ENCODE measurements at places on chromosomes 13 and 19.

- DNase-seq = no peak
- no peak overlapping the region for H3K4me3 ChIP-seq
- H3K4me1 ChIP-seq = no peaks in the 10 kb centered on the region
- H3K36me3 ChIP-seq = no peaks in the 10 kb centered on the region
- no peaks in the 10 kb centered on the region for H3K27me3 ChIP-seq
- no peak overlapping the region for H3K27ac ChIP-seq
Measured at GRCh38 chr13:36038785-36039555, 92.2 kb downstream of the DCLK1 start.

DNA sequence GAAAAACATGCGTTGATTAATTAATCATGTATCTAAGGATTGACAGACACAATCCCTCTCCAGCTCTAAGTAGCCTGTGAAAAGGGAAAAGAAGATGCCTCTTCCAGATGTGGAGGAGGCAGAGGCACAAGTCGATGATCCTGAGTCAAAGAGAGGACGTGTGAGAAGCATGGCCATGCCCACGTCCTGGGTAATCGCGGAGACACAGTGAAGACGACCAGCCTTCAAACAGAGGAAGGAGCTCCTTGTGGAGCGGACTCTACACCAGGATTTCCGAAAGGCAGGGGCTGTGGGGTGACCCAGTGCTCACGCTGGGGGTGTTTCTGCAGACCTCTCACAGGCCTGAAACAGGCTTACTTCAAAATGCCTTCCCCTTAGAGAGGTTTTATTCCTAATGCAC, 70.5 kb downstream of the COL4A1 start:
- H3K4me3 ChIP-seq = no peak overlapping the region
- H3K27ac ChIP-seq = peak overlapping the region; percentile 30

DNA sequence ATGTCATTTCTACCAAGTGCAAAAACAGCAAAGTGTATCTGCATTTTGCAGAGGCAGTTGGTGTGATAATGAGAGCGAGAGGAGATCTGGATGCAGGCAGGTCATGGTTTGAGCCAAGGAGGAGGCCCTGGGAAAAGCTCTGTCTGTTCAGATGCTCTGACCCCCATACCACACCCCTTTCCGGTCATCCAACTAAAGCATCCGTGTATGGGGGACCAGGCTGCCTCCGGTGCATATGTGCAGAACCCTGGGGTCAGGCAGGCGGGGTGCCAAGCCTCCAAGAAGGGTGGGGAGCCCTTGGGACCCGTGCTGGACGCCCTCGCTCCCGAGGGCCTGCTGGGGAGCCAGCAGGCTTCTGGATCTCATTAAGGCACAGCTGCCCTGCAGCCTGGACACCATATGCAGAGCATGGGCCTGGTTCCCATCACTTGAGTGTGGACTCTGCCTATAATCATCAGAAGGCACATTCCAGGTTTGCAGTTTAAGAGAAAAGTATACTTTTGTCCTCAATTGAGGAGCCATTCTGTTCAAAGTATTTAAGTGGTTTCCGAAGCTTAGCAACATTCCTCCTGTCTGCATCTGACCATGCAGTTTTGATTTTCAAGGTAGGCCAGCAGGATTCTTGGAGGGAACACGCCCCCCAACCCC, 56.1 kb downstream of the ALOX5AP start:
- peak; percentile 30 for DNase-seq
- no peaks in the 10 kb centered on the region for H3K36me3 ChIP-seq
- H3K27ac ChIP-seq = no peak overlapping the region

DNA sequence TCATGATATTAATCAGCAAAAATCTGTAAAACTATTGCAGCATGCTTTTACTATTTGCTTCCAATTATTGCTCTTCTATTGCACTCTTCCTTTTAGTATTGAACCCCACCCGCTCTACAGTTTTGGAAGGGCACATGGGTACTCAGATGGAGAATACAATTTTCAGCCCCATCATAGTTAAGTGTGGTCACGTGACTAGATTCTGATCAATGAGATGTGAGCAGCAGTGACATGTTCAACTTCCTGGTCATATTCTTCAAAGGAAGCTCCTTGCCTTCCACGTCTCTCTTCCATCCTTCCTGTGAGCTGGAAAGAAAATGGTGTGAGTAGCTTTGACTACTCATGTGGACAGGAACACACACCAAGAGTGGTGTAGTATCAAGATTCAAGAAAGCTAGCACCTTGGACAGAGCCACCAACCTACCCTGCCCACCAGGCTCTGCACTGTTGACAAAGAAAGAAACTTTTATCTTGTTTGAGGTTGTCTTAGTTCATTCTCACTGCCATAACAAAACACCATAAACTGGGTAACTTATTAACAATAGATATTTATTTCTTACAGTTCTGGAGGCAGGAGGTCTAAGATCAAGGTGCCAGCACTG, 3.8 kb upstream of the FGF14 start:
- DNase-seq = no peak
- no peak overlapping the region for H3K4me3 ChIP-seq
- H3K4me1 ChIP-seq = peaks cover 12% of the 10 kb centered on the region

DNA sequence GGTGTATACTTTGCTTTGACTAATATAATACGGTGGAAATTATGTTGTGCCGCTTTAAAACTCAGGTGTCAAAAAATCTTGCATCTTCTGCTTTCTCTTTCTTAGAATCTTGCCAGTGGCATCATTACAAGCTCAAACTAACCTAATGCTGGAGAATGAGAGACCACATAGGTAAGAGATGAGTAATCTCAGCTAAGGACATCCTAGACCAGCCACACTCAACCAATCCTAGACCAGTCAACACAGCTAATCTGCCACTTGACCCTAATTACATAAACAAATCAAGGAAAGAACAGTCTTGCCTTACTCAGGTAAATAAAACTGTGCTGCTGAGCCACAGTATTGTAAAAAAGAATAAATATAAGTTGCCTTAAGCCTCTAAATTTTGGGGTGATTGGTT, 1323.9 kb upstream of the SPRY2 start:
- no peak for DNase-seq
- no peak overlapping the region for H3K4me3 ChIP-seq
- no peaks in the 10 kb centered on the region for H3K4me1 ChIP-seq
- H3K27me3 ChIP-seq = no peaks in the 10 kb centered on the region
- H3K36me3 ChIP-seq = no peaks in the 10 kb centered on the region

DNA sequence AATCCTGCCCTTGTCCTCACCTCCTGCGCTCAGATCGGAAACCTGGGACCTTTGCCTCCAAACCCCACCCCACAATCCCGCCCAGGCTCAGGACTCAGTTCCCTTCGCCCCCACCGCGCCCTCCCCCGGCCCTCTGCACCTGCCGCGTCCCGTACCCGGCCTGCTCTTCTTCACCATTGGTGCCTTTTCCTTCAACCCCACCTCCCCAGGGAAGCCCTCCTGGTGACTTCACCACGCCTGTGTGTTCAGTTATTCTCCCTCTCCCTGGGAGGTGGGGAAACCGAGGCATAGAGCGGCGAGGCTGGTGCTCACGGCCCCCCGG, 19.3 kb upstream of the TCF3 start:
- peaks cover 43% of the 10 kb centered on the region for H3K4me1 ChIP-seq
- no peak for DNase-seq
- H3K4me3 ChIP-seq = no peak overlapping the region
- no peaks in the 10 kb centered on the region for H3K36me3 ChIP-seq
- no peak overlapping the region for H3K27ac ChIP-seq

DNA sequence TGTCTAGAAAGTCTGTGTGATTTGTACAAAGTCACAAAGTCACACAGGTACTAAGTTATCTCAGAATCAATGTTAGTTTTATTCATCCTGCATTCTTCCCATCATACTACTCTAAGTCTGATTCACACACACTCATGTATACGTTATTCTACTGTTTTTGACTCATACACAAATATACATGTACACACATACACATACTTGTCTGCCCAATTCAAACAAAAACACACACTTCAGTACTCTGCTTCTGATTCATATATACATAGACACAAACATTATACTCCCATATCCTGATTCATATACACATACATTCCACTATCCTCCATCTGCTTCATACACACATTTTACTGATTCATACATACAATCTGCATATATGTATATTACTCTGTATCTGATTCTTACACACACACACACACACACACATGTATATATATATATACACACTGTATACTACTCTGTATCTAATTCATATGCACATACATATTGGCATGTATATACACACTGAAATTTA, 69.3 kb downstream of the KLF12 start:
- no peaks in the 10 kb centered on the region for H3K27me3 ChIP-seq
- H3K4me3 ChIP-seq = no peak overlapping the region
- DNase-seq = no peak

GRCh38 chr13:37351211-37351610, 245.7 kb upstream of the CSNK1A1L start:
- no peaks in the 10 kb centered on the region for H3K27me3 ChIP-seq
- no peak overlapping the region for H3K27ac ChIP-seq
- no peak overlapping the region for H3K4me3 ChIP-seq
- no peaks in the 10 kb centered on the region for H3K4me1 ChIP-seq
- DNase-seq = no peak
